A172 (cell line): ENCODE measurements at places on chromosomes 4 and X. TPM values are rescaled to one million over a fixed set of nuclear protein-coding genes. Genes with fewer than 3 reads are reported as not detected.

Gene DRD5
- total RNA-seq: not detected in 2 replicates

Gene GUCY1A1
- 0.05 and 2.9 TPM in 2 replicates for total RNA-seq

Gene SLC25A31
- not detected in 2 replicates for total RNA-seq

Gene PPAT
- total RNA-seq: 34.5 and 35.0 TPM in 2 replicates

Gene MAGED4B
- total RNA-seq: 4.4 TPM in 1 of 2 replicates, not detected in the other

Gene NXF3
- total RNA-seq: 0.38 and 1.6 TPM in 2 replicates

Gene L1CAM
- total RNA-seq: 77.7 and 94.0 TPM in 2 replicates
